Stimulated activated CD8-positive, alpha-beta memory T cell treated with anti-CD3 and anti-CD28 coated beads, Interleukin-15, amount 100 ng/mL, for 24 hours (primary cell): ENCODE measurements at places on chromosomes 2 and 18.

- DNase-seq: no peak
Observed at GRCh38 chr2:182132605-182133004, 147.0 kb downstream of the PPP1R1C start.

DNA sequence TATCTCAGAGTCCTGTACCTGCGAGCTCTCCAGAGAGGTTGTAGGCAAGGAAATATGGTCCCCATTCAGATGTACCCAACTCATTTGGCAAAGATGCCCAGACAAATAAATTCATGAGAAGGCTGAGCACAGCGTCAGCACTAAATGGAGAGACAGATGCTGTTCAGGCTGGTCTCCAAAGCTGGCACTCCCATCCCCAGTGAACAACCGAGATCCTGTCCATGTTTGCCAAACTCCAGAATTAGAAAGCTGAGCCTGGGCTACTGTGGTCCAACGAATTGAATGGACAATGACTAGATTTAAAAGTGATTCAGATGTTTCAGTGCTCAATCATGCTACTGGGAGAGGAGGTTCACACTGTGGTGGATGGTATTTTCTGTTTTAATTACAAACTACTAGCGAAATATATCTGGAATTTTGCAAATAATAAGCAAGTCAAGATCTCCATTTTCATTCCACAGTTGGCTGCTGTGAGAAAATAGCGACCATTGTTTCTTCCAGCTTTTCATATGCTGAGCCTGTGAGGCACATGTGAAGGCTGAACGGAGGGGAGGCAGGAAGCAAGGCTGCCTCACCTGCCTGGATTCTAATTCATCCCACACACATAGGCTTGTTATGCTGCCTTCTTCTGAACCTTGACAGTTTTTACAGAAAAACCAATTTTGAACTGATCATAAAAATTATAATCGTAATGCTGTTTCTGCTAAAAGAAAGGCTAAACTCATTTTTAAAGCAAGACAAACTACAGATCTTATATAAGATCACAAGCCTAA, 22.6 kb upstream of the DAPL1 start:
- no peak for DNase-seq

GRCh38 chr2:157848213-157848612, 27.9 kb downstream of the ACVR1 start:
- DNase-seq: no peak

DNA sequence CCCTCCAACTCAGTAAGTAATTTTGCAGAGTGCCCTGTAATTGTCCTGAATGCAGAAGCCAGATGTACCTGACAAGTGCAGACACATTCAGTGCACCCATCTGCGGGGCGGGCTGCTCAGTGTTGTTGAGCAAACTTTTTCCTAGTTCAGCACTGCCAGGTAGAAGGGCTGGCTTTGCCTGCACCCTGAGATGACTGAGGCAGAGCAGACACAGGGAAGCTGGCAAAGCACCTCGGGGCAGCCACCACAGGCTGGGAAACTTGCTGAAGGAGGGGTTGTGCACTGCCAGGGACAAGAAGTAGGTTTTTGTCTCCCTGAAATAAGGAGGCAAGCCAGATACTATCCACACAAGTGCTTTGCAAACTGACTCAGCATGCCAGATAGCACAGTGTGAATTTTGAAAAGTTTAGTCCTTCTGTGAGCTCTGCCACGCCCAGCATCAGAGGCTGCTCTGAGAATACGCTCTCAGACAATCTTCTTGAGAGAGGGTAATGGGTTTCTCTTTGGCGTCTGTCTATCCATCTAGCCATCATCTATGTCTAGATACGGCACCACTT, 62.3 kb downstream of the SOWAHC start:
- DNase-seq: no peak

- no peak for DNase-seq
Observed at GRCh38 chr18:24400587-24400986, 3.0 kb upstream of the OSBPL1A start.

- DNase-seq: no peak
Observed at GRCh38 chr2:200443376-200443775, 66.5 kb downstream of the KCTD18 start.

- no peak for DNase-seq
Observed at GRCh38 chr2:221527776-221528309, 44.3 kb downstream of the EPHA4 start.

- no peak for DNase-seq
Observed at GRCh38 chr2:24492421-24493279, 1.6 kb downstream of the NCOA1 start.

DNA sequence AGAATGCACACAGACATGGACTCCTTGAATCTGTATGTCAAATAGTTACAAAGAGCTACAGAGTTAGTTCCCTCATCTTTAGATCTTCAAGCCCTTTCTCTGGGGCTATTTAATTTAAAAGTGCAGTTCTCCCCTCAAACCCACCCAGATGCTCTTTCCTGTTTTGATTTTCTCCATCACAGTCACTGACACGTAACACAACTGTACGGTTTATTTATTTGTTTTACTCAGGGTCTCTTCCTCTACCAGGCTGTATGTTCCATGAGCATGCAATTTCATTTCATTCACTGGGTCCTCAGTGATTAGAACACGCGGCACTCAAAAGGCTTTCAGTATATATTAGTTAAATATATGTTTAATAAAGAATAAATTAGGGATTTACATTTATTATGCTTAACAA, 94.7 kb downstream of the DOCK10 start:
- no peak for DNase-seq

DNA sequence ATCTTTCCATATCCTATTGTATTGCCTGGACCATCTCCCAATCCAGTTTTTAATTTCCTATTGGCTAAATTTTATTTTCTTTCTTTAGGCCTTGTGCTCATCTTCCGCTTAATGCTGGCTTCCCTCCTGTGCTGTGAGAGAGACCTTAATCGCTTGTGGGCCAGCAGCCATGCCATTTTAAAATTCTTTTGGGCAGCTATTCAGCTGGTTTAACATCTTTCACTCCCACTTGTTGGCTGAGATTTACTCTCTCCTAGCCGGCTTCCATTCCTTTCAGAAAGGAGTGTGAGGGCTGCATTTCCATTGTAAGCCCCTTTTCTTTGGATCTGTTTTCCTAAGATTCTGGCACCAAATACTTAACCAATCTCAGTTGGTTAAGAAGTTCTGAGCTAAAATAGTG, 140.9 kb upstream of the RASGRP3 start:
- no peak for DNase-seq

DNA sequence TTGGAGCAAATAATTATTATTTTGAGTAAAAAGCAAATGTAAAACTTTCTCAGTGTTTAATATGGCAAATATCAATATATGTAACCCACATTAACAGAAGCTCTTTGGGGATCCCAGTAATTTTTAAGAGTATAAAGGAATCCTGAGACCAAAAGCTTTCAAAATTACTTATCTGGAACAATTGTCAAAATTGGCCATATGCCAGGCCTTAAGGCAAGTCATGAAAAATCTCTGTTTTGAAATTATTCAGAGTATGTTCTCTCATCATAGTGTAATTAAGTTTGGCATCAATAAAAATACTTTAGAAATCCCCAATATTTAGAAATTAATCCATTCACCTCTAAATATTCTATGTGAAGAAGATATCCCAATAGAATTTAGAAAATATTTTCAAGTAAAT, 225.3 kb upstream of the ARL4C start:
- DNase-seq: no peak

DNA sequence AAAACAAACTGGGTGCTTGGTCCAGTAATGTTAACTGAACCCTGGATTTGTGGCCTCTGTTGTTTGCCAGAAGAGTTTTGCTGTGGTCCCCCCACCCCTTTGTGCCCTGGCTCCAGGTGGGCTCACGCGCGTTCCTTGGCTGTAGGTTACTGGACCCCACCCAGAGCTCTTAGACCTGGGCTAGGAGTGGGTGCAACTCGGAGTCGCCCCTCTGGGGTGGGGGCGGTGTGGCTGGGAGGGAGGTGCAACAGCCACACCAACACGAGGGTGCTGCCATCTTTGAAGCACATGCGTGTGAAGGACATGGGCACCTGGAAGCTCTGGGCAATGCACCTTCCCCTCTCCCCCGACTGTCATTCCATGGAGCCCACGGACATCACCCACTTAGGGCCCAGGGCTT, 92.7 kb downstream of the USP40 start:
- DNase-seq: no peak

DNA sequence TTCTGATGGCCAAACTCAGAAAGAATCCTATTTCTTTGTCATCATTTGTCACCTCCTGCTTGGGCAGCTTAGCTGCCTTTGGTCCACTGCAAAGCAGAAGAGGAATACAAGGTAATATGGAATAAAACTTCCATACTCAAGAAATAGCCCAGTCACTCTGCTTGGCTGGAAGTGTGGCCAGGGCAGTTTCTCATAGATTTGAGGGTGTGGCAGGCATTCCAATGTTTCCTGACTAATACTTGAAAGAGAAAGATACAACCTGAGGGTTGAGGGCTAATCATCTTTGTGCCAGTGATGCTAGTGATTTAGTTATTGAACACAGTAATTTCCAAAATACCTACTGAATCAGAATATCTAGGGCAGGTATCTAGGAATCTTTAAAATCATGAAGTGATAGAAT, 83.1 kb downstream of the FAM161A start:
- DNase-seq: no peak

GRCh38 chr18:3129053-3129864, 90.5 kb downstream of the MYOM1 start:
- peak; percentile 47 for DNase-seq
